COR-L47 (cell line): ENCODE measurements at places on chromosomes 6 and 20.

DNA sequence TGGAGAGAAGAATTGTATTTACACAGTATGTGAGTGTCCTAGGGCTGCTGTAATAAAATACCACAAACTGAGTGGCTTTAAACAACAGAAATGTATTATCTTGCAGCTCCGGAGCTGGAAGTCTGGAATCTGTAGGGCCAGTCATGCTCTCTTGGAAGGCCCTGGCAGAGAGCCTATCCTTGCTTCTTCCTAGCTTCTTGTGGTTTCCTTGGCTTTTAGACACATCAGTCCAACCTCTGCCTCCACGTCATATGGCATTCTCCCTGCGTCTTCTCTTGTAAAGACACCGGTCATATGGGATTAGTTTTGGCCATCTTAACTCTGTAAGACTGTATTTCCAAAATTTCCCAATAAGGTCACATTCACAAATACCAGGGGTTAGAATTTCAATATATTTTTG is 10.8 kb downstream of the FNDC1 start:
- DNase-seq: no peak

DNA sequence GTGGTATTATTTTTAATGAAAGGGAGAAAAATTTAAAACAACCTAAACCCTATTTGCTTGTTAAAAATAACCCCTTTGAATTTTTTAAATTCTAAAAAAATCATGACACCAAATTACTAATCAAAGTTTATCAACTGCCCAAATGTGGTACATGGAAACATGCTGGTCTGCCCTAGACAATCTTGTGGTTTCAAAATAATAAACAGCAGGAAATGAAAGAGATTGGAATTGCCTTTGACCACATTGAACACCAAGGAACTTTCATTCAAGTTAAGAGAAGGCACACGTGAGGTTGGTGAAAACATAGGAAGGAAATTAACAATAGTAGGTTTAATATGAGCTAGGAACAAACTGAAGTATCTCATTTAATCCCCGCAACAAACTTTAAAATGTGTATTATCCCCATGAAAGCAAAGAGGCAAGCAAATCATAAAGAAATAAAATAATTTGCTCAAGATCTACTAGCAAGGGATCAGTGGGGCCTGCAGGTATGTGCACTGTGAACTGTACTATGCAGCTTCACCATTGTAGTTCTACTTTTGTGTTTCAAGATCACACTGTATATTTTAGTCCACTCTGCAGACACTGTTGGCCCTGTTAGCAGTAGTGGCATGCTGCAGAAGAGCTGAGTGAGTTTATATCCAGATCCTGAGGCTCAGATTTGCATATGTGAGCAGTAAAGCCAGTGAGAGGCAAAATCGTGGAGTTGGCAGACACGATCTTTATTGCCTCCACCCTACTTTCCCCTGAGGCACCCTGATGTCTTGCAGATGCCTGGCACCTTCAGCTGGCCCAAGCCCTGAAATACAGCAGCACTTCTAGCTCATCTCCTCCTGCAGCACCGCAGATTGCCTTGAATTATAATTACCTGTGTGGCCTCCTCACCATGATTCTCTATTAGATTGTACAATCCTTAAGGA is 157.8 kb upstream of the TENT5A start:
- no peak for DNase-seq

DNA sequence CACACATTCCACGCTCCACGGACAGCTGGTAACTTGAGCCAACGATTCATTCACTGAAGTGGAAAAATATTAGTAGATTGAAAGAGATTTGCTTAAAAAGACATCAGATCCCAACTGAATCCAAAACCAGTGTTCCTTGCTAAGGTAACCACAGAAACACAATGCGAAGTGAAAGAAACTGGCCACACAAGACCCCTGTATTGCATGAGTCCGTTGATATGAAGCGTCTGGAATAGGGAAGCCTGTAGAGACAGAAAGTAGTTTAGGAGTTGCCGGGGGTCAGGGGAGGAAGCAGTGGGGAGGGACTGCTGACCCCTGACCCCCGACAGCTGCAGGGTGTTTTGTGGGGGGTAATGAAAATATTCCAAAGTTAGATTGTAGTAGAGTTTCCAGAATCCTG is 10.0 kb downstream of the PCK1 start:
- no peak for DNase-seq

GRCh38 chr20:25623225-25623735 is 534 bp downstream of the NANP start:
- DNase-seq: peak; percentile 47

DNA sequence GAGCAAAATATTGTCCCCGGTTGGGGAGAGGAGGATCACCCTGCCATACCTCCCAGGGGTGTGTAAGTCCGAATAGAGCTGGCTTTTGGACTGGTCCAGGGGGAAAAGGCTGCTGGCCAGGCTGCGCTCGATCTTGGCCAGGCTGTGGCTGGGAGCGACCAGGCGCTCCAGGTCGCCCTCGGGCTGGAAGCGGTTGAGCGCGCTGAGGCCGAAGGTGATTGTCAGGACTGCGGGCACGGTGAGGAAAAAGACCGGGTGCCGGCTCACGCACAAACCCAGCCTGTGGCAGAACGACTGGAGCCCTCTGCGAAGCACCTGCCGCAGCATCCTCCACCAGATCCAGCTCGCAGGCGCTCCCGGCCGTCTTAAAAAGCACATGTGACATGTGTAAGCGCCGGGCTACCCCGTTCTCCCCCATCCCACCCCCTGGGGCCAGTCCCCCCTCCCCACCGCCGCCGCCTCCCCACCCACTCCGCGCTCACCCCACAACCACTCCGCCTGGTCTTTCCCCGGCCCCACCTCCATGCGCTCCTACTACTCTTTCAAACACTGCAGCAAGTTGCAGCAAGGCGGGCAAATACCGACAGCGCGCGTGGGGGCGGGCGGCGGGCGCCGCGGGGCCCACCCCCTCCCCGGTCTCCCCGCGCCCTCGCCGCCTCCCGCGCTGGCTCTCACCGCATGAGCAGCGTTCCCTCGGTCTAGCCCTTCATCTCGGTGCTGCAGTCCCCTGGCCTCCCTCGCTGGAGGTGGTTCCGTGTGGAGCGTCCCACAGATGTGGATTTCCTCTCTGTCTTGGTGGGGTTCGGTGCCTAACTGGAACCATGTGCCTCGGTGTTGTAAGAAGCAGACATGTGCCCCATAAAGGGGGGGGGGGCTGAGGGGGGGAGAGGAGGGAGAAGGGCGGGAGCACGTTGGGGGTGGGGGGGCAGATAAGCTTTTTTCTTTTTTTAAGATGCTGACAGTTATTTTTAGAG is 42.4 kb downstream of the PTCHD4 start:
- DNase-seq: peak; percentile 50

DNA sequence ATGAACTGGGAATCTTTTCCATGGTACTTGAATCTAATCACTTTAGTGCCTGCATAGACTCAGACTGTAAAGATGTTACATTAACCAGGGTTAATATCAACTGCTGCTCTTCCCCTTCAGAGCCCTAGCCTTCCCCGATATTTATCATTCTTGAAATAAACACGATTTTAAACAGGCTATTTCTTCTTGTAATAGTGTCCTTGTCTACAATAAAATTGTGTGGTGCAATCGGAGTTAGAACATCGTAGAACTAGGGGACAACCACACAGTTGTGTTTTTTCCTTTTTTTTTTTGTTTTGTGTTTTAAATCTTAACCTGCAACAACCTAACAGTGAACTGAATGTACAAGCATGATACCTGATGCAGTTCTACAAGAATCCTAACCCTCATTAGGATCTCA is 4.5 kb downstream of the GJA1 start:
- no peak for DNase-seq

- no peak for DNase-seq
Observed at GRCh38 chr6:20481281-20481680, 53.0 kb upstream of the CDKAL1 start.

DNA sequence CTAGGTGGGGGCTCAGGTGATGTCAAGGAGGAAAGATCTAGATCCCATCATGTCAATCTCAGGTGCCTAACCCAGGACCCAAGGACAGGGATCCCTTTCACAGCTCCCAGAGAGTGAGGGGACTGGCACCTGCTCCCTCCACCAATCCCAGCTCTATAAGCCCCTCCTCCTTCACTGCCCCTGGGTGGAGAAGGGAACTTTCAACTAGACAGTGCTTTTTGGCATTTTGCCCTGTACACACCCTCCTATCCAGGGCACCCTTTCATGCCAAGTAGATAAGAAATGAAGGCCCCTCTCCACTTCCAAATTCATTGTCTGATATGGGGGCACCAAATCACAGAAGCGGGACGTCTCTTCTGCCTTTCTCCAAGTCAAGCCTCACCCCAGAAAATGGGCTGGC is 61.6 kb downstream of the MDGA1 start:
- peak; percentile 37 for DNase-seq

DNA sequence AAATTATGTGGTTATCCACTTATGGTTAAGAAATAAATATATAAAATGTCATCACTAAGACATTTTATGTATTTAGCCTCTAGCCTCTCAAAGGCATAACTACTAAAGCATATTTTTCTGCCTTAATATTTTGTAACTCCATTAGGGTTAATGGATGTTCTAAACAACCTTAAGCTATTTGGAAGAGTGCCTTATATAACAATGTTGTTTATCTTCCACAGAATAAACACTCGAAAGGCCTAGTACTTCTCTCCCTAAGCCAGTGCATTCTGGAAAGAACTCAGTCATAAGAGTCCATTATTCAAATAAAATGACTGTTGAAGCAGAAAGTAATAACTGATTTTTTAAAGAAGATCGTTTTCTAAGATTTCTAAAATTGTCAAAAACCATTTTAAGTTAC is 15.0 kb upstream of the PRIM2 start:
- no peak for DNase-seq

DNA sequence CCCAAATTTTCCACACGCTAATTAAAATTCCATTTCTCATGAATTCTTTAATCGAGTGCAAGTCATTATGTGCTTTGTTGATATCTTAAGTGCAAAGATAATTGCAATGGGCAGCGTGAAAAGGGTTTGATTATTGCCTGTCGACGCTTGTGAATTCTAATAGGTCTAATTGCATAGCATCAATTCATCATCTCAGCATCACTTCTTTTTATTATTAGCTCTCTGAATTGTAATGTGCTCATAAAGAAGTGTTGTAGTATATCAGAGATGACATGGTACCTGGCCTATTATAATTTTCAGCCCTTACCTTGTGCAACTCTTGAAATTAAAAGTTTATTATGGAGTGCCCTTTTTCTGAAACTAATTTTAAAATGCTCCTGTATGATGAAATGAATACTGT is 866.8 kb upstream of the FLRT3 start:
- no peak for DNase-seq

GRCh38 chr20:10264166-10264558 is 45.5 kb downstream of the SNAP25 start:
- DNase-seq: no peak

DNA sequence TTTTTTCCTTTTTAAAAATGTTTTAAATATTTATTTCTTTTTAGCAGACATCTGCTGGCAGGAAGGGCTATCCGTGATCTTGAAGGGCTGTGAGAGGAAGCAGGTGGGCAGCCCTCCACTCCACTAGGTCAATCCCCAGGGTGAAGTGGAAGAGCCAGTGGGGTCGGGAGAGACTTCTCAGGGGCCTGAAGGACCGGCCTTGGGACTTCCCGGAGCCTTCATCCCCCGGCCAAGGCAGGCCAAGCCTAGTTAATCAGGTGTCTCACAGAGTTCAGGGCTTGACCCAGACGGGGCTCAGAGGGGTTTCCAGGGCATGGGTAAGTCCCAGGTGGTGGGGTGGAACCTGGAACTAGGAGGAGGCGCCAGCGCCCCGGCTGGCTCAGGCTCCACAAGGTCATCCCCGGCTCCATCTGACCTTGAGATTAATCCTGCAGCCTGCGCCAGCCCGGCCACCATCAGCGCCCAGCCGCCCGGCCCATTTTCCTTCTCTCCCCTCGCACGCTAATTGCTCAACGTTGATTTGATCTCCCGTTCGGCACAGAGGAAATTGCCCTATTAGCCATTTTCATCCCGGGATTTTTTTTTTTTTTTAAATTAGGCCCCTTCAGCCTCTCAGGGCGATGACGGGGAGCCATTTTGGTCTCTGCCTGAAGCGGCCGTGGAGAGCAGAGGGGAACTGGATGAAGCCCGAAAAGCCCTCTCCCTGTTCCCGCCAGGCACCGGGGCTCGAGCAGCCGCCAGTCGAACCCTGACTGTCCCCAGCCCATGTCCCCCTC is 44.4 kb downstream of the MDFI start:
- no peak for DNase-seq

DNA sequence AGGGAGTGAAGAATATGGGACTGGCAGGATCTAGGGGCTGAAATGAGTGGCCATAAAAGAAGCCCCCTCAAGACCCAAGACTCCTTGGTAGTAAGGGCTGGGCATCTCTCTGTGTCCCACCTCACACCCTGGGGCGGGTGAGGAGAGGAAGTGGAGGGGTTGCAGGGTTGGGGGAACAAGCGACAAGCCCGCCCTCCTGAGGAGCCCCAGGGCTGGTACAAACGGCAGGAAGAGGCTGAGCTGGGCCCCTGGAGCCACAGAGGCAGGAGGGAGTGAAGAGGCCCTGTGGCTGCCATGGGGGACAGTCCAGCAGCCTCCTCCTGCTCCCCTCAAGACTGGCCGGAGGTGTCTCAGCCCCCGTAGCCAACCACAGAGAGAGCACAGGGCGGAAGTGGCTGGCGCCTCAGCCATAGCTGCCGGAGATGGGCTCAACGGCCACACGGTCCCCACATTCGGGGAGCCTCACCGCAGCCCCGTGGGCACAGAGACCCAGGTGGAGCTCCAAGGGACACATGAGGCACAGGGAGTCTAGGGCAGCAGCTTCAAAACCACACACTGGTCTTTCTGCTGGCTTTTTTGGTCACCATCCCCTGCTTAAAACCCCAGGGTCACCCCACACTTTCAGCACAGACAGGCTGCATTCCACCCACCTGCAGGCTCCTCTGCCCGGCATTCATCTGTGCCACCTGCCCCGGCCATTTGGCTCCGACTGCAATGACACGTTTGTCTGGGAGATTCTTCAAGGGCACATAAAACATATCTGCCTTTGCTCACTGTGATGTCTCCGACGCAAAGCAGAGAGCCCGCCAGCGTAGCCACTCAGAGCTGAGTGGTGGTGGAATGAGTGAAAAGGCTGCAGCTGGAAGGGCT is 524 bp downstream of the C20orf203 start:
- no peak for DNase-seq

GRCh38 chr20:8115436-8115835 is 16.6 kb upstream of the PLCB1 start:
- DNase-seq: peak; percentile 4

DNA sequence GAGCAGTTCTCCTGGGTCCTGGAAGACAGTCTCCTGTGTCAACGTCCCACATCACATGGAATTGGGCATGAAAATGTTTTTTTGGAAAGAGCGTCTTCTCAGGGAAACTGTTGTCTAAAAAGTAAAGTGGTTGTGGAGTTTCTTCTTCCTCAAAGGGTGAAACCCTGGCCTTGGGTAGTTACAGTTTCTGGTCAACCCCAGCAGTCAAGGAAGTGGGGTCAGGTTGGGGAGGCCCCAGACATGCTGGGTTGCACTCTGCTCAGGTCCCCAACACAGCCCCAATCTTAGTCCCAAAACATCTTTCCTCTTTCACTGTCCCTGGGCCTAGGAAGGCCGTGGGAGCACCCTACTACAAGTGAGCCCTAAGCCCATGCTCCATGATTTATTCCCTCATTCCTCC is 996 bp upstream of the NFKBIE start:
- DNase-seq: no peak

- DNase-seq: no peak
Observed at GRCh38 chr6:3297006-3297405, 38.3 kb downstream of the PSMG4 start.
